ENCODE measurements at places on chromosomes 16 and 17.
A peak's percentile ranks its signal among the peaks of the same experiment; 100 is the strongest.

- DNase-seq = peak; percentile 67
Observed at GRCh38 chr17:21282231-21282630, 2.3 kb upstream of the MAP2K3 start.

- no peak for DNase-seq
Observed at GRCh38 chr16:16780588-16780987, 401.6 kb downstream of the NPIPA7 start.

GRCh38 chr16:73046849-73047214 lies 1.1 kb downstream of the ZFHX3 start:
- no peak for DNase-seq

DNA sequence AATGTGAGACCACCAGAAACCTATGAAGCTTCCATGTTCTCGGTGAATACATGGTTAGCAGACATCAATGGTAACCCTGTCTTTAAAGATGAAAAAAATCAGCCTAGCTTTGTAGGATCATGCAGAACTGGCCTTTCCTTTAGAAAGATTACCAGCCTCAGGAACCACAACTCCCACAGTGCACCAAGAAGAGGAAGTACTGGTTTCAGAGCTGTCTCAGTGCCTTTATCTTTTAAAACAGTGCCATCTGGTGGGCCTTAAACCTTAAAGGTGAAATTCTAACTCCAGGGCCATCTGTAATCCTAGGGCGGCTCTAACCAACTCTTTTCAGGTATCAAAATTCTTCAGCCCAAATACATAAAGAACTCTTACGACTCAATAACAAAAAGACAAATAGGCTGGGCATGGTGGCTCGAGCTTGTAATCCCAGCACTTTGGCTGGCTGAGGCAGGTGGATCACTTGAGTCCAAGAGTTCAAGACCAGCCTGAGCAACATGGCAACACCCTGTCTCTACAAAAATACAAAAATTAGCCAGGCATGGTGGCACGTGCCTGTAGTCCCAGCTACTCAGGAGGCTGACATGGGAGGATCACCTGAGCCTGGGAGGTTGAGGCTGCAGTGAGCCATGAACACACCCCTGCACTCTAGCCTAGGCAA lies 5.4 kb downstream of the ATPAF2 start:
- peak; percentile 80 for DNase-seq

DNA sequence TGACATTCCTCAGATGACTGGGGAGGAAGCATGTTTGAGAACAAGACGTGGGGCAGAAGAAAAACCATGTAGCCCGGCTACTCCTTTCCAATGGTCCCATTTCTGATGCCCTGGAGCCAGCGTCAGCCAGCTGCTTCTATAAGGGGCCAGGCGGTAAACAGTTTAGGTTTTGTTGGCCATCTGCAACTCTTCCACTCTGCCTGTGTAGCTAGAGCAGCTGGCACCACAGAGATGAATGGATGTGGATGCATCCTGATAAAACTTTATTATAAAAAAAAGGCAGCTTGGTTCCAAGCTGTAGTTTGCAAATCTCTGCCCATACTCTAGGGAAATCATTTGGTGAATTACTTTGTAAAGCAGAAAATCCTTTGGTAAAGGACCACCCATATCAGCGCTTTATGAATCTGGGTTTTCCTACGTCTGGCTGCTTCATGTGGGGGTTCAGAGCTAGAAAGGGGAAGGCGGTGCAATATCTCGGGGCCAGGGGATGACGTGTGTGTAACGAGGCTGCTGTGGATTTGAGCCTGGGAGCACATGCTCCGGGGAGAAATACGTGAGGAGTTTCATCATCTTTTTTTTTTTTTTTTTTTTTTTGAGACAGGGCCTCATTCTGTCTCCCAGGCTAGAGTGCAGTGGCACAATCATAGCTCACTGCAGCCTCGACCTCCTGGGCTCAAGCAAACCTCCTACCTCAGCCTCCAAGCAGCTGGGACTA lies 3.4 kb upstream of the SRL start:
- no peak for DNase-seq

GRCh38 chr17:59030811-59031210 lies 75.9 kb downstream of the TRIM37 start:
- no peak for DNase-seq

GRCh38 chr17:80706463-80706867 lies 161.8 kb downstream of the RPTOR start:
- no peak for DNase-seq

DNA sequence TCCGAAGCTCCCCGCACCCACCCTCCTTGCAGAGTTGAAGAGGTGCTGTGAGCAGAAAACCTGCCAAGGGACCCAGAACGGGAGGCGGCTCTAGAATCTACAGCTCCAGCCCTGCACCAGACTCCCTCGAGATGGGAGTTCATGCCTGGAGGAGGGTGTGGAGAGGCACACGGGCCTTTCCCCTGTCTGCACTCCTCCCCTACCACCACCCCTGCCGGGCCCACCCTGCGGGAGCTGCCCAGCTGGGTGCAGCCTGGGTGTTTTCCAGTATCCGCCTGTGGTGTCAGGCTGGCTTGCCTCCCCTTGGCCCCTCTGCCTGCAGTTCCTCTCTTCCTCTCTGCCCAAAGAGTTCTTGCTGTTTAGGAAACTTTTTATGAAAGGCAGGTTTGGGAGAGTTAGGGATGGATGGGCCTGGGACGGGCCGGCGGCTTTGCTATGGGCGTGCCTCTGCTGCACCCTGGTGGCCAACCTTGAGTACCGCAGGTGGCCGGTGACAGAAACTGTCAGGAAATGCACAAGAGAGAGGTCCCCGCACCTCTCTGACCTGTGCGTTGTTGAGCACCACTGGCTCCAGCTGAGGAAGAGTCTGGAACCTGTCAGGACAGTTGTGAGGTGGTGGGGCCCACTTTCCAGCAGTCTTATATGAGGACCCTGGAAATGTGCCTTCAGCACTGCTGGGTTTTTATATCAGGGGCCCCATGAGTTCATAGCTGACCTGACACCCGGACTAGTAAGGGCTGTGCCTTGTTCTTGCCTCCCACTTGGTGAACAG lies 354.1 kb downstream of the SEC14L1 start:
- DNase-seq = peak; percentile 45

DNA sequence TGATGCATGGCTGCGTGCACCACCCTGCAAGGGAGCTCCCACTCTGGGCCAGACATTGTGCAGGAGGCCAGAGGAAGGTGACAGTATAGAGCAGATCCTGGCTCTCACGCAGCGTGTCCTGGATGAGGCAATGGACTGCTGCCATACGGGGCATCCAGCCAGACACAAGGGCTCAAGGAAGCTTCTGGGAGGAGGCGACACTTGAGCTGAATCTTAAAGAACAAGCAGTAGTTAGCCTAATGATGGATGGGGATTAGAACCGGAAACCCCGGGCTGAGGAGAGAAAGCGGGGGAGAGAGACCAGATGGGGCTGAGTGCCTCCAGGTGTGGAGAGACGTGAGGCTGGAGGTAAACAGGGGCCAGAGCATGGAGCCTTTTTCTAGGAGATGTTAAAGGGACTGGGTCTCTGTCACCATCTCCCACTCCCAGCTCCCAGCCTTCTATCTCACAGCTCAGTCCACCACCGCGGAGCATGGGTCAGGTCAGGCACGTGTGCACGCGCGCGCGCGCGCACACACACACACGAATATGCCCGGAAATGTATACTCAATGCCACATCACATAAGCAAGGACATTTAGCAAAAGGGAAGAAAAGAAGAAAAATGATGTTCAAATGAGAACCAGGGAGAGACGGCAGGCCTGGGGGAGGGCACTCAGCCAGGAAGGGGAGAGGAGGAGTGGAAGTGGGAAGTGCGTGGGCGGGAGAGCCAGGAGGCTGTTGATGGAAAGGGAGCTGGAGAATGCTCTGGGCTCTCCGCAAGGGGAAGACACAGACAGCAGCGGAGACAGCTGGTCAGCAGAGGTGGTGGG lies 46.3 kb downstream of the CCDC42 start:
- DNase-seq = no peak

- DNase-seq = no peak
Observed at GRCh38 chr17:41835214-41835799, 725 bp downstream of the NT5C3B start.

DNA sequence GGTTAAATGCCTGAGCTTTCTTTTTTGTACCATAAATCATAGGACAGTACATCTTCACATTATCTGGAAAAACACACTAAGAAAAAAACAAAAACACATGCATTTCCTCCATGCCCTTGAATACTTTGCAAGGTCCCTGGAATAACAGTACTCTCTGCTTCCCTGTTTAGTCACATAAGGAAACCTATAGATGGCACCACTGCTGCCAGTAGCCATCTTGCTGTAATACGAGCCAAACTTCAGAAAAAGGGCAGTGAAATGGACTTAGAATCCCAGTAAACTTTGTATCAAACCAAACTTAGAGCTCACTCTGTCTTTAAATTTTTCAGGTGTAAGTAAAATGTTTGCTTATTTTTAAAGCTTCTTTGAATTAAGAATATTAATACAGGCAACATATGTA lies 435.5 kb downstream of the KCNJ2 start:
- DNase-seq = peak; percentile 23

GRCh38 chr16:74936902-74937560 lies 47.9 kb downstream of the WDR59 start:
- no peak for DNase-seq

GRCh38 chr17:58052945-58053715 lies 30.1 kb upstream of the DYNLL2 start:
- no peak for DNase-seq

DNA sequence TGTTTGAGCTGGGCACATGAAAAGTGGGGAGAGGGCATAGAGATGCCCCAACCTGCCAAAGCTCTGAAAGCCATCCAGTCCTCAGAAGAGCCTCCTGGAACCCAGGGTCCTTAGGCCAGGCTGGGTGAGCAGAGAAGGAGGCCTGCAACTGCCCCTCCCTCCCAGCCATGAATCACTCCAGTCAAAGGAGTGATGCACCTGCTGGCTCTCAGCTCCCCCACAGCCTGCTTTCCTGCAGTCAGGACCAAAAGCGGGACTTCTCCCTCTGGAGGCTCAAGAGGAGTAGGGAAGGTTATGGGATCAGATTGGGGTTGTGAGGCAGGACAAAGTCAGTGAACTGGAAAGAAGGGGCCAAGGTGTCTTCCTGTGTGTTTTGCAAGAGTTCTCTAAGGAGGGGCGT lies 145.6 kb downstream of the TMEM132E start:
- DNase-seq = no peak

- no peak for DNase-seq
Observed at GRCh38 chr17:3529817-3530741, 27.5 kb downstream of the TRPV3 start.

GRCh38 chr16:66287416-66287815 lies 79.1 kb upstream of the CDH5 start:
- DNase-seq = no peak

- no peak for DNase-seq
Observed at GRCh38 chr16:69367980-69368379, 16.4 kb upstream of the TMED6 start.

All from HCT116 (cell line).